ENCODE measurements at places on chromosomes 3 and 15. TPM values are rescaled to one million over a fixed set of nuclear protein-coding genes. Genes with fewer than 3 reads are reported as not detected.
A peak's percentile ranks its signal among the peaks of the same experiment; 100 is the strongest.

DNA sequence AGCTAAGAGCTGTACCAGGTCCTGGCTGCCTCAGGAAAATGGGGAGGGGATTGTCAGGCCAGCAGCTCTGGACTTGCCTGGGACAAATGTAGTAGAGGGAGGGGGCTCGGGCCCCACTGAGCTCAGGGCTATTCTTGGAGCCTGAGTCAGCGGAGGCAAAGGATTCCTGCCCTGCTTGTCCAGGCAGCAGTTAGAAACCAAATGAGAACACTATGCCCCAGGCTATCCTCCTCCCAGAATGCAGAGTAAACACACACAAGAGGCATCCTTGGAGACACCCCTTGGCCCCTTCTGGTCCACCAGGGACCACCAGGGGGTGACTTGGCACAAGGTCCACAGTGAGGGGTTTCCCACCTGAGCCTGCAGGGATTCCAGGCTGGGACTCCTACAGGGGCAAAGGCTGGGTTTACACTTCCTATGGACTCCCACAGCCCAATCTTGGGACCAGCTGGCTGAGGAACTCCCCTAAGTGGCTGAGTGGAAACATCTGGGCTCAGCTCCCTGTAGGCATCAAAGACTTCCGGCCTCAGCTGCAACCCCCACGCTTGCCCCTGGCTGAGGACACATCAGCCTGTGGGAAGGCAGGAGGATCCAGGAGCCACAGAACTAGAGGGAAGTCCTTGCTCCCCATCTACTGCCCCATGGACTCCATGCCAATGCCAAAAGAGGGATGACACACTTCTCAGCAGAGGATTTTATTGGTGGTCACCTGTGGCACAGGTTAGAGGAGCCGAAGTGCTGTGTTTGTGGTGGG is 3.4 kb upstream of the COL7A1 start:
- H3K4me3 ChIP-seq = no peak overlapping the region
- no peak overlapping the region for H3K27ac ChIP-seq
- peaks cover 5% of the 10 kb centered on the region for H3K4me1 ChIP-seq
- DNase-seq = no peak
- peaks cover 25% of the 10 kb centered on the region for H3K36me3 ChIP-seq

- no peaks in the 10 kb centered on the region for H3K27me3 ChIP-seq
- no peaks in the 10 kb centered on the region for H3K4me1 ChIP-seq
- peaks cover 5% of the 10 kb centered on the region for H3K36me3 ChIP-seq
- no peak overlapping the region for H3K4me3 ChIP-seq
Measured at GRCh38 chr15:50234764-50235163, 30.8 kb downstream of the HDC start.

- no peaks in the 10 kb centered on the region for H3K36me3 ChIP-seq
- no peak overlapping the region for H3K4me3 ChIP-seq
- peaks cover 11% of the 10 kb centered on the region for H3K27me3 ChIP-seq
- H3K4me1 ChIP-seq = no peaks in the 10 kb centered on the region
Measured at GRCh38 chr15:71079208-71080044, 35.8 kb upstream of the THSD4 start.

- H3K4me1 ChIP-seq = no peaks in the 10 kb centered on the region
- no peak overlapping the region for H3K27ac ChIP-seq
- no peaks in the 10 kb centered on the region for H3K27me3 ChIP-seq
- DNase-seq = no peak
Measured at GRCh38 chr15:59825901-59826300, 136.8 kb upstream of the BNIP2 start.

DNA sequence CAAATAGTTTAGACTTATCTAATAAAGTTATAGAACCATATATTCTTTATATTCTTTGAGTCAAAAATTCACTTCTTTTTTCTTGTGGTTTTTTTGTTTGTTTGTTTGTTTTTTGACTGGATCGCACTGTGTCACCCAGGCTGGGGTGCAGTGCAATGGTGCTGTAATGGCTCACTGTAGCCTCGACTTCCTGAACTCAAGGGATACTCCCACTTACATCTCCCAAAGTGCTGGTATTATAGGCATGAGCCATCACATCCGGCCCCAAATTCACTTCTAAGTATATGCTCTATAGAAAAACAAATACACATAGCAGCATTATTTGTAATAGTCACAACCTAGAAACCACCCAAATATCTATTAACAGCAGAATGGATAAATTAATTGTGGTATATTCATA is 13.7 kb upstream of the SLTM start:
- no peaks in the 10 kb centered on the region for H3K27me3 ChIP-seq
- no peaks in the 10 kb centered on the region for H3K36me3 ChIP-seq
- no peaks in the 10 kb centered on the region for H3K4me1 ChIP-seq
- H3K4me3 ChIP-seq = no peak overlapping the region
- DNase-seq = no peak
- H3K27ac ChIP-seq = no peak overlapping the region

DNA sequence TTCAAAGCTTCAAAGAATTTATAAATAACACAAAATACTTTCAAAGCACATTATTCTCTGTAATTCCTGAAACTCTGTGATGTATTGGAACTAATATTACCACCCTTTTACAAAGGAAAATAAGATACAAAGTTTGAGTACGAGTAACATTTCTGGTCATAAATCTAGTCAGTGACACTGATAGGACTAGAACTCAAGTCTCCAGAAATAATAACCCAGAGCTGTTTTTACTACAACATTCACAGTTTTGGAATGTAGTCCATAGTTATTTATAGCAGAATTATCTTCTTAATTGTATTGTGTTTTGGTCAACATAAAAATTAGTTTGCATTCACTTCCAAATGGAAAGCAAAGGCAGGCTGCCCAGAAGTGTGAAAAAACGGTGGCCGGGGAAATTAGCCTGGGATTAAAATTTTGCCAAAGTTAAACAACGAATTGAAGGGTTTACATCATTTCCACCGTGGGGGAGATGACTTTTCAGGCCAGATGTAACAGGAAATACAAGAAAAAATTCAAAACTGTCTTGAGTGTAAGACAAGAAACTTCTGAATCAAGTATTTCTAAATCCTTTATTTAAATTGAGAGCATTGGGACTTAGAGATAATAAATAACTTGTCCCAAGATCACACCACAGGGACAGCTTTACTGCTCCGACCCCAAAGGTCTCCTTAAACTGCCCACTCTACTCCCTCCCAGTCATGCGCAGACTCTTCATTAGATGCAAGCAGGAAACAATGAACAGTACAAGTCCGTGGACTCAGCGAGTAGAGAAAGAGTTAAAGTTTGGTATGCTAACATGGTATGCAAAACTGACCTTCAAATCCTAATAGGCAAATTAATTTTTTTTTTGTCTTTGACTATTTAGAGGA is 74.3 kb upstream of the VGLL4 start:
- peak overlapping the region; percentile 82 for H3K27ac ChIP-seq
- H3K36me3 ChIP-seq = no peaks in the 10 kb centered on the region

GRCh38 chr3:101271728-101272127 is 48.6 kb downstream of the IMPG2 start:
- DNase-seq = no peak
- no peaks in the 10 kb centered on the region for H3K27me3 ChIP-seq
- peaks cover 7% of the 10 kb centered on the region for H3K36me3 ChIP-seq

GRCh38 chr15:76099388-76099787 is 39.6 kb downstream of the TMEM266 start:
- H3K27ac ChIP-seq = no peak overlapping the region
- H3K4me1 ChIP-seq = no peaks in the 10 kb centered on the region
- DNase-seq = no peak

DNA sequence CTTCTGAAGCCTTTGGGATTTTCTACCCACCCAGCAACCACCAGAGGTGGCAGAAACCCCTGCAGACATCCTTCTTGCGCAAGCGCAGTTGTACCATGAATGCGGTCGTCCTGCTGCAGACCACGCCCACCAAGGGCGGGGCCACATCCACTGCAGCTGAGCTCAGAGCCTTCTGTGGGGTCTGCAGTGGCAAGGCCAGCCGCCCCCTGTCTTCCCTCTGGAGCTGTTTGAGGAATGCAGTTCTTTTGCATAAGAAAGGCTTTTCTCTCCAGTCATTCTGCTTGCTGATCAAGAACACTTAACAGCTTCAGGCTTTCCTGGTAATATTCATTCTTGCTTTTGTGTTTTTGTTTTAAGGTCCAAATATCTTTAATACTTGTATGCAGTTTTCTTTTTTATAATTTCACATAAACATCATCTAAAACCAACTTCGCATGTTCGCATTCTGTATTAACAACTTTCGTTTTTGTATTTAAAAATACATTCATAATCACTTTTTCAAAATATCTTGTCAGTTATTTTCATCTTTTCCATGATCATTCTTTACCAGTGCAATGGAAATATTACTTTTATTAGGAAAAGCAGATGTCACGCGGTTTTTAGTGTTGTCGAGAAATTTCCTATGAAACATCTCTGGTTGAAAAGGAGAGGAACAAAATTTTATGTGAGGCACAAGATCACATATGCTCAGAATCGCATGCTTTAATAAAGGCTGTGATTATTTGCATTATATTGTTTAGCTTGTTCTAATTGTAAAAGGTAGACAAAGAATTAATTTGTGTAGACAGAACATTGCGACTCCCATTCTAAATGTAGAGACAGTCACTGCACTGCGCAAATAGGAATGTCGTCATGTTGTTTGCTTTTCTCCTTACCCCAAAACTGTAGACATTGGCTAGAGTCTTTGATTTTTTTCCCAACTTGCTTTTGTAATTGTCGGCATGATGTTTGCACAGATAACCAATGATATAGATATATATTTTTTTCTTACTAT is 98.1 kb upstream of the SNRPN start:
- H3K27me3 ChIP-seq = peaks cover 2% of the 10 kb centered on the region
- no peak for DNase-seq
- H3K4me3 ChIP-seq = no peak overlapping the region
- no peak overlapping the region for H3K27ac ChIP-seq
- no peaks in the 10 kb centered on the region for H3K4me1 ChIP-seq

DNA sequence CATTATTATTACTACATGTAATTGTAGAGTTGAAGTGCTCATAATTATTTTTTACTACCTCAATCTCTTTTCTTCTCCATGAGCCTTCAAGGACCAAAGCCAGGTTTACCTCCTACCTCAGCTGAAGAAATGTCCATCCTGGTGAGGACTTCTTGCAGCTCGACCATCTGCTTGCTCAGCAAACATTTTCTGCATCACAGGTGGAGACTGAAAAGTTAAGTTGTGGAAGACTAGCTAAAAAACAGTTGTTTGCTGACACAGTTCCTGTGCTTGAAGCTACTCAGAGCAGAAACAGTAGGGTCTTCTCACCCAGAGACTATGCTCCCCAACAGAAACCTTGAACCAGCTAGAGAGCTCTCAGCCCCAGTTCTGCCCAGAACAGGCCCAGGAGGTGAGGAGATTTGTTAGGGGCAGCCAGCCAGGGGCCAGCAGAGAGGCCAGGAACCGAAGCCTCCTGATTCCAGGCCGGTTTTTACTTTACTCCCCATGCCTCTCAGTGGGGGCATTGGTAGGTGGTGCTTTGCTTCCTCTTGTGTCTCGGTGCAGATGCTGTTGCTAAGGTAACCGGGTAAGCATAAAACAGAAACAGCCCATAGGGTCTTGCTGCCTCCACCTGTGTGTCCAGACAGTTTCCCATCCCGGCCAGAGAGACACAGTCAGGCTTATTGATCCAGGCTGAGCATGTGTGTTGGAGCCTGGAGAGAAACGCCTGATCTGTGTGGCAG is 54.9 kb downstream of the CCNL1 start:
- no peaks in the 10 kb centered on the region for H3K27me3 ChIP-seq
- peaks cover 32% of the 10 kb centered on the region for H3K4me1 ChIP-seq
- no peaks in the 10 kb centered on the region for H3K36me3 ChIP-seq

GRCh38 chr3:69012800-69013252 is 658 bp downstream of the EOGT start:
- H3K27ac ChIP-seq = peak overlapping the region; percentile 69
- H3K4me3 ChIP-seq = peak overlapping the region; percentile 77
- no peaks in the 10 kb centered on the region for H3K27me3 ChIP-seq
- peaks cover 32% of the 10 kb centered on the region for H3K4me1 ChIP-seq

DNA sequence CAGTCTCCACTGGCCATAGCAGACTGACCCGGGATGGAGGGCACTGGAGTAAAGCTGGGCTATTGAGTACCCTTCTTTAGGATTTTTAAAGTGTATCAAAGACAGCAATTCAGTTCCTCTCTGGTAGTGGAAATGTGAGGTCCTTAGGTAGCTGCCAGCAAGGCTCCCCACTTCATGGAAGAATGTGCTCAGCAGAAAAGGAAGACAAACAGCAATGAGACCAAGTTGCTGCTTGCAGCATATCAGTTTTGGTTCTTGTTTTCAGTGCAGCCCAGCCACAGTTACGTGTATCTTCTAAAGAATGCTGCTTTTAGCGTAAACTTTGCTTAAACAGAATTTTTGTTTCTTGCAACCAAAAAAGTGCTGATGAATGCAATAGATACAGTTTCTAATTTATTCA is 374.0 kb upstream of the CBLB start:
- peak; percentile 16 for DNase-seq
- no peak overlapping the region for H3K4me3 ChIP-seq
- no peaks in the 10 kb centered on the region for H3K27me3 ChIP-seq
- H3K4me1 ChIP-seq = peaks cover 5% of the 10 kb centered on the region

- no peaks in the 10 kb centered on the region for H3K27me3 ChIP-seq
- peaks cover 60% of the 10 kb centered on the region for H3K4me1 ChIP-seq
- H3K36me3 ChIP-seq = peaks cover 2% of the 10 kb centered on the region
- H3K4me3 ChIP-seq = peak overlapping the region; percentile 81
Measured at GRCh38 chr15:51736751-51737521, 519 bp downstream of the LYSMD2 start.

DNA sequence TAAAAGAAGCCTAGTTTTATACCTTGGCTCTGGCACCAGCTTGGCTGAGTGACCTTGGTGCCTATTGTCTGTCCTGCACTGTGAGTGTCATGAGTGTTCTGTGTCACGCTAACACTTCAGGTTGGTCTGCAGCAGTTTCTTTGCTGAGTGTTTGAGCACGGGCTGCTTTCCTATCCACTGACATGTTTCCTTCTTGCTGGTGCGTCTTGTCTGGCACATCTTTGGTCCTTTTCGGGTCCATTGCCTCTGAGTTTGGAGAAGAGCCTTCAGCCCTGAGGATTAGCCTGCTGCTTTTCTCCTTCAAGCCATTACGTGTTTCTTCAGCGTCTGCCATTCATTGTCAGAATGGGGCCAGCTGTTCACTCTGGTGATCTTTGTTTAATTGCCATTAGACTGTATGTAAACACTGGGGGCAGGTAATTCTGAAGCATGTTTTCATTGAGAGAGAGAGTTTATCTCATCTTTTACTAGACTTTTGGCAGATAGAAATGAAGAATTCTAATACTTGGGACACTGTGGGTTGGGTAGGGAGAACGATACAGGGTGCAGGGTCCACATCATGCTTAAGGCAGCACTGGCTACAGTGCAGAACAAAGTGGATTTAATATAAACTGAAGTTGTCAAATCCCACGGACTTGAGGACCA is 55.5 kb downstream of the LRRC28 start:
- no peak overlapping the region for H3K4me3 ChIP-seq
- DNase-seq = no peak
- no peak overlapping the region for H3K27ac ChIP-seq
- no peaks in the 10 kb centered on the region for H3K4me1 ChIP-seq
- no peaks in the 10 kb centered on the region for H3K27me3 ChIP-seq

CORO2B gene
- 0.19 TPM for total RNA-seq

OXTR gene
- total RNA-seq = 0.64 TPM

VIPR1 gene
- total RNA-seq = 5.9 TPM

PSTPIP1 gene
- total RNA-seq = 164 TPM

MST1R gene
- total RNA-seq = 0.39 TPM

Measured in activated CD4-positive, alpha-beta memory T cell treated with anti-CD3 and anti-CD28 coated beads for 36 hours (primary cell).